ENCODE measurements at places on chromosomes 16 and 17.

GRCh38 chr16:12682432-12683165 lies 121.1 kb downstream of the CPPED1 start:
- DNase-seq = no peak

DNA sequence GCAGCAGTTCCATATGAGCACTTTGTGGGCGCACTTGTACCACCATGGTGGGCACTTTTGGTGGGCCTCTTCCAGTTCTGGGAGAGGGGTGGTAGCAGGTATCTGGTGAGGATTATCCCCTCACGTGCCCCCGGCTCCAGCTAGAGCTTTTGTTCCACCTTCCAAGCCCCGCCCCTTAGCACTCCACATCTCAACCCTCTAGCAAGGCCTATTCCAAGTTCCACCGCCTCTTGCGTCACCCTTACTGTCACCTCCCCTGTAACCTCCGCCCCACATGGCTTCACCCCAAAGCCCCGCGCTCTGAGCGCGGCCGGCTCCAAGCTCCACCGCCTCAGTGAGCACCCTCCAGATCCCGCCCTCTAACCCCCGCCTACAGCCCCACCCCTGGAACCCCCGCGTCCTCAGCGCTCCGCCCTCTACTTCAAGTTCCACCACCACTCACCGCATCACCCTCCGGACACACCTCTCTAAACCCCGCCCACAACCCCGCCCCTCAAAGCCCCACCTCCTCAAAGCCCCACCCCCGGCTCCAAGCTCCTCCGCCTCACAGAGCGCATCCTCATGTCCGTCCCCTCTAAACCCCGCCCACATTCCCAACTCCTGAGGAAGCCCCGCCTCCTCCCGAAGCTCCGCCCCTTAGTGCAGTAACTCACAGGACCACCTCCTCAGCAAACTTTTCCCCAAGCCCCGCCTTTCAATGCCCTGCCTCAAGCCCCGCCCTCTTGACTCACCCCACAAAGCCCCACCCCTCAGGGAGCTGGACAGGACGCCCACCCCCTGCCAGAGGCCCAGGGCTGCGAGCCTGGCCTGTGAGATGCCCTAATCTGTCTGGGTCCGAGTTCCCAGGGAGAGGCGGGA lies 11.1 kb downstream of the SCN4A start:
- DNase-seq = peak; percentile 18

GRCh38 chr17:2883544-2884213 lies 87.4 kb downstream of the RAP1GAP2 start:
- no peak for DNase-seq

GRCh38 chr17:17457680-17458079 lies 19.1 kb upstream of the MED9 start:
- no peak for DNase-seq

DNA sequence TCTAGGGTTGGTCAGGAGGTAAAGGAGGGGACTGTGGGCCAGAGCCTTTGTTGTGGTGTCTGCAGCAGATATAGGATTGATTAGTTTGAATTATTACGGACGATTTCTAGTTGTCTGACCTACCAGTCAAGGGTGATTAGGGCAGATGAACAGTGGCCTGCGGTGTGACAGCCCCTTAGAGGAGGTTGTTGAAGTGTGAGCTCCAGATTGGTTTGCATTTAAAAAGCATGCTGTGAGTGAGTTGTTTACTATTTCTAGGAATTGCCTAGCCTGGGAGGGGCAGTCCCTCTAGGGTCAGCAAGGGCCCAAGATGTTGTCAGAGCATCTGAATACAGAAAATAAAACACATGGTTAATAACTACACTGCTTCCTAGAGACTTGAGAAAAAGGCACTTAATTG lies 108.8 kb downstream of the ARHGAP44 start:
- no peak for DNase-seq

DNA sequence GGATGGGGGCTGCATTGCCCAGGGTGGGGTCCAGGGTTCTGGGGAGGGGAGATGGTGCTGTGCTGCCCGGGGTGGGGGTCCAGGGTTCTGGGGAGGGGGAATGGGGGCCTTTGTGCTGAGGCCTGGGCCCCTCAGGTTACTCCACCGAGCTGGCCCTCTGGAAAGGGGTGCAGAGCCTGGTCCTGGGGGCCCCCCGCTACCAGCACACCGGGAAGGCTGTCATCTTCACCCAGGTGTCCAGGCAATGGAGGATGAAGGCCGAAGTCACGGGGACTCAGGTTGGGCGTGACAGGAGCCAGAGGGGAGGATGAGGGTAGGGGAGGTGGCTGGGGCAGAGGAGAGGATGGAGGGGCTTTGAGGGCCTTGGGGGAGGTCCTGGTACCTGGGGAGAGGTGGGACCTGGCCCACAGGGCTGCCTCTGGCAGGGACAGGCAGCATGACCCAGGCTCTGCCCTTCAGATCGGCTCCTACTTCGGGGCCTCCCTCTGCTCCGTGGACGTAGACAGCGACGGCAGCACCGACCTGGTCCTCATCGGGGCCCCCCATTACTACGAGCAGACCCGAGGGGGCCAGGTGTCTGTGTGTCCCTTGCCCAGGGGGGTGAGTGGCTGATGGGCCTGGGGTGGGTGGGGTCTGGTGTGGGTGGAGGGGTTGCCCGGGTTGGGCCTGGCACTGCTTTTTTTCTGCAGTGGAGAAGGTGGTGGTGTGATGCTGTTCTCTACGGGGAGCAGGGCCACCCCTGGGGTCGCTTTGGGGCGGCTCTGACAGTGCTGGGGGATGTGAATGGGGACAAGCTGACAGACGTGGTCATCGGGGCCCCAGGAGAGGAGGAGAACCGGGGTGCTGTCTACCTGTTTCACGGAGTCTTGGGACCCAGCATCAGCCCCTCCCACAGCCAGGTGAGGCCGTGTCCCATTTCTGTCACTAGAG lies 7.8 kb downstream of the ITGAX start:
- DNase-seq = no peak
